Memory B cell (primary cell): ENCODE measurements at places on chromosomes 3 and 15.

DNA sequence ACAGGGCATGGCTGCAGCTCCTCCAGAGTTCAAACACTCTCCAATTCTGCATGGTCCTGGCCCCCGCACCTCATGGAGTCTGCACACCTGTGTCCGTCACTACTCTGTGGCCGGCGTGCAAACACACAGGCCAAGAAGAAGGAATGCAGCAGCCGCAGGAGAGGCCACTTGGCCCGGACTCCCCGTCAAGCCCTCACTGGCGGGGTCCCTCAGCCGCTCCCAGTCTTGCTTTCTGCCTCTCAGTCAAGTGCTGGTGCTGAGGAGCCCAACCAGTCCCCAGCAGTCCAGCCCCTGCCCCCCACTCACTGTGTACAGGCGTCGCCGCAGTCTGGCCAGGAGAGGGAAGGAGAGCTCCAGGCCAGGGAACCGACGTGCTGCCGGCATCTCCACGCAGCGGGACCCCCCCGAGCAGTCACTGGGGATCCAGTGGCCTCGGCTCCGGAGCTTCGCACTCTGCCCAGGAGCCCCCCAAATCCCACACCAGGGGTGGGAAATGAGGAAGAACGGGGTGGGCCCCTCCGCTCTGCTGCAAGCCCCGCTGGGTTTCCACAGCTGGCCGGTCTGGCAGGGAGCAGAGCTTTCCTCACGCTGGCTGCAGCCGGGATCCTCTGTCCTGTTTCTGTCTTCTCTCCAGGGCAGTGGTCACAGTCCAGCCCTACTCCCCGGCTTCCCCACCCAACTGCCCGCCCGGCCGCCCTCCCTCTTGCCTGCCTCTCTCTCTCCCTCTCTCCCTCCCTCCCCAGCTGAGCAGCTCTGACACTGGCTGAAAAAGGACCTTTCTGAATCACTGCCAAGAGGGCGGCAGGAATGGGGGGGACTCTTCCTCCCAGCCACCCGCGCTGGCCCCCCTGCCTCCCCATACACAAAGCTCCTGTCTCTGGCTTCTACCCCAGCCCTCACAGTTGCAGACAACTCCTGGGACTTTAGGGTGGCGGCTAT, 16.0 kb downstream of the TNK2 start:
- no peak for DNase-seq

- no peak for DNase-seq
Observed at GRCh38 chr3:13164893-13165492, 91.8 kb upstream of the IQSEC1 start.

GRCh38 chr3:14374444-14374883, 27.9 kb upstream of the SLC6A6 start:
- no peak for DNase-seq

- no peak for DNase-seq
Observed at GRCh38 chr3:192727032-192727847, at the start of gene FGF12. TSS of gene FGF12 (minus strand) at chr3:192727541.

DNA sequence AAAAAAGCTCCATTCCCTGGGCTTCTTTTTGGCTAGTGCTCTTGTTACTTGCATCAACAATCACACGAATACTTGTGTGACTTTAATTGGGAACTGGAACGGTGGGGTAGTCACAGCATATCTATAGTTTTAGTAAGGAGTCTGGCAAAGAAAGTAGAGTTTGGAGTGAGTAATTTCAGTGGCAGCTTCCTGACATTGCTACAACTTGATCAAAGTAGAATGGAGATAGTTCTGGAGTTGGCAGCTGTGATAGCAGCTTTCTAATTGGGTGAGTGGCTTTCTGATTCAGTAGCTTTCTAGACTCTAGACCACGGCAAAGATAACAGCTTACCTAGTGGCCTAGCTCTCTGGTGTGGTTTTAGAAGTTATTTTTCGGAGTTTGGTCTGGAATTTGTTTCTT, 475.0 kb downstream of the TUSC7 start:
- no peak for DNase-seq

DNA sequence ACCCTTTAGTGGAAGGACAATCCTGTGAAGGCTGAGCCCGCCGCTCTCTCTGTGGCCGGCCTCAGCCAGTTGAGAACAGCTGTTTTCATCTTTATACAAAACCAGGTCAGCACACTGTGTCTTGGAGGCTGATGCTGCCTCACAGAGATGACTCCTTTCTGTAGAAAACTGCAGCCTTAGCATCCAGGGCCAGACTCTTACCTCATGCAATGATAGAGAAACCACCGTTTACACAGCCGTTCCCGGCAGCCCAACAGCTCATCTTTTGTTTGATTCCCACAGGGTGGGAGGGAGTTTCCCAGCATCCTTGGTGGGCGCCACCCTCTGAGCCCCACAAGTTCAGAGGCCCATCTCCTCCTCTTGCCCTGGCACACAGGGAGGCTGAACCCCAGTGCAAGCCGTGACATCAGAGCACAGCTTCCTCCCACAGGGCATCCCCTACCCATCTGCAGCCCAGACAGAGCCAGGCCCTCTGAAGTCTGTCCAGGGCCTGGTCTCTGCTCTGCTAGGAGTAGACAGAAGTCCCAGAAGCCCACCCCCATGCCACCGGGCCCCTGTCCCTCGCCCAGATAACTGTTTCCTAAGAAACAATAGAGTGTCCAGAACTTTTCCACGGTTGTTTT, 105.0 kb downstream of the LRRK1 start:
- DNase-seq = no peak

- DNase-seq = no peak
Observed at GRCh38 chr15:60918234-60918959, 310.7 kb downstream of the RORA start.

DNA sequence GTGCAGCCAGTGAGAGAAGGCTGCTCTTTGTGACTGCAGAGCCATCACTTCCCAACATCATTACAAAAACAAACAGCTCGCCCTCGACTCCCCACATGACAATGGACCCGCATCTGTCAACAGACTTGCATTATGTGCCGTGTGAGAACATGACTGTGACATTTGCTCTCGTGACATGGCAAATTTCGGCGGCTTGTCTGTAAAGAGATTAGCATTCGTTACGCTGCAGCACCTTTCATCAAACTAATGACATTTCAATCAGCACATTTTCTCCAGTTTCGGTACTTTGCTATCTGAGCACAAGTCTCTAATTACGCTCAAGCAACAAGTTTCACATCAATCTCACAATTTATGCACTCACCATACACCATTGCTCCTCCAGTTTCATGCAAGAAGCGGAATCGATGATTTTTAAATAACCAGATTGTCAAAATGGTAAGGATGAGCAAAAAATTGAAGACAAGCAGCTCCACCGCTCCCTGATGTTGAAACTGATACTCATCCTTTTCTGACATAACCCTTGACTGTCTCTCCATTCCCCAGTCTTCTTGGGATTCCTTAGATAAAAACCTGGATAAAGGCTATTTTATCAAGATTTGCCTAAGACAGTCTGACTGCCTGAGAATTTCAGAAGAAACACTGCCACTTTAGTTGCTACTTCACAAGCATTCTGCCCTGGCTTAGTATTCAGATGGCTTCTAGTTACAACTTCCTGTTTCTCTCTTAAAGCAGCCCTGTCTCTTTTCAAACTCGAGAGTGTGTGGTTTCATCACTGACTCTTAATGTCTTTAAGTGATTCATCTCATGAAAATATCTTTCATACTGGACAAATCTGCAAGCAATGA, at the start of gene SLC9A9:
Gene SLC9A9 (minus strand): TSS at position 682 of the 845 bp plus-strand sequence. CDS start 146 bp downstream, at position 536.
- DNase-seq = peak; percentile 12

DNA sequence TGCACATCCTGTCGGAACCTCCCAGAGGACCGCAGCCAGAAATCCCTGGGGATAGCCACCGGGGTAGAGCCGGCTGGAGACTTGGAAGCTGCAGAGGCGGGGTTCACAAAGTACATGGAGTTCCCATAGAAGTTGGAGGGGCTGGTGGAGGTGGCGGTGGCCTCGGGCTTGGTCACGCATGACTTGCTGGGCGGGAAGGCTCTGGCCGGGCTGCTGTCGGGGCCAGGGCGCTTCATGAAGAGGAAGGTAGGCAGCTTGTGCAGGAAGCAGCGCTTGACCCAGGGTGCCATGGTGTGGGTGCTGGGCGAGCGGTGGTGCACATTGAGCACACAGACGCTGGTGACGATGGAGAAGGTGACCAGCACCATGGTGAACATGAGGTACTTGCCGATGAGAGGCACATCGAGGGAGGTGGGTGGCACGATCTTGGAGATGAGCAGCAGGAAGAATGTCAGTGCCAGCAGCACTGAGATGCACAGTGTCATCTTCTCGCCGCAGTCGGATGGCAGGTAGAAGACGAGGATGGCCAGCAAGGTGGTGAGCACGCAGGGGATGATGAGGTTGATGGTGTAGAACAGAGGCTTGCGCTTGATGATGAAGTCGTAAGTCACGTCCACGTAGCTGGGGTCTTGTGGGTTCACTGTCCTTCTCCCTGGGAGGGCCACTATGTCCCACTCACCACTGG, 8.4 kb upstream of the CHRNA3 start:
- DNase-seq = no peak

DNA sequence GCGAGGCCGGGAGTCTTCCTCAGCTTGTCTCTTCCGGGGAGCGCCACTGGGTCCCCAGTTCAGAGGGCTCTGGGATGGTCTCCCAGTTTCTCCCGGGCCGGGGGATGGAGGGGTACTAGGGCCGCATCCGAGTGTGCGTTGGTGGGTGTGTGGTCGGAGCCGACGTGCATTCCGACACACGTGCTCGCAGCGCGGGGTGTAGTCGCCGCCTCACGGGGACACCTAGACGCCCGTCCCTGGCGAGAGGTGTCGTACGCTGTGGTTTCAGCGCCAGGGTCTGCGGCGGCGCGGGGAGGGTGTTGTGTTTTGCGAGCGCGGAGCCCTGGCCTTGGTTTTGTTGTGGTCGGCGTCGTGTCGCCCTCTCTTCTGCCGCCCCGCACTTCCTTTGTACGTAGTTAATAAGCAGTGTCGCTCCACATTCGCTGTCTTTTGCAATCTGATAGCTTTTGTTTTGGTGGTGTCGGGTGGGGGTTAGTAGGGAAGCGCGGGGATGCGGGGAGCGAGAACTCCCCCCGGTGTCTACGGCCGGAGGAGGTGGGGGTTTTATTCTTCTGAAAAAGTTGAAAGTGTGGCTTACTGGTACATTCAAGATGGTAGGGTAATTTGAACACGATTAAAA, 2.2 kb downstream of the IGF1R start:
- DNase-seq = peak; percentile 8

- DNase-seq = no peak
Observed at GRCh38 chr15:81084716-81085115, 49.4 kb upstream of the CFAP161 start.

DNA sequence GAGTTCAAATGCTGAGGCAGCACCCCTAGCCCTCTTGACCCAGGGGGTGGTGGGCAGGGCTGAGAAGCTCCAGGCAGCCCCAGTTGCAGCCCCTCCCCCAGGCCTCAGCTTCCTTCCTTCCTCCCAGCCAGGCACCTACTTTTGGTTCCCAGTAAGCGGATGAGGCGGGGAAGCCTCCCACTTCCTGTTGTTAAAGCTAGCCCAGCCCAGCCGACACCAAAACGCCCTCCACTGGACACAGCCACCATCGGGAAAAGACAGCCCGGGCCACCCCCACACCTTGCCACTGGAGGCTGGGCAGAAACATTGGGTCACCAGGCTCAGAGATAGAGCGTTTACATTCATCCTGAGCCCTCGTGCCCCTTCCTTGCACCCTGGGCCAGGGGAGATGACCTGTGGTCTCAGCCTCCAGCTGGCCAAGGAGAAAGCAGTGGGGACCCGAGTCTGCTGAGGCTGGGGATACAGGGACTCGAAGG, 3.5 kb downstream of the DUSP7 start:
- no peak for DNase-seq

DNA sequence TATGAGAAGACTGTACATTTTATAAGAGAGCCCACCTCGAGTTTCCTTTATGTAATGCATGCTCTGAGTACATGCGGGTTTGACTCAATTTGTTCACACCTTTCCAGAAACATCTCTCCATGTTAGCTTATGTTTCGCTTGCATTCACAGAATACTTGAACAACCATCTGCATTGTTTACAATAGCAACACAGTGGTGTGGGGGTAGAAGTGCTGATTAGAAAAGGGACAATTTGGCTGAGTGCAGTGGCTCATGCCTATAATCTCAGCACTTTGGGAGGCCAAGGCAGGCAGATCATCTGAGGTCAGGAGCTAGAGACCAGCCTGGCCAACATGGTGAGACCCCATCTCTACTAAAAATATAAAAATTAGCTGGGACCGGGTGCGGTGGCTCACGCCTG, 60.9 kb downstream of the NCEH1 start:
- no peak for DNase-seq

DNA sequence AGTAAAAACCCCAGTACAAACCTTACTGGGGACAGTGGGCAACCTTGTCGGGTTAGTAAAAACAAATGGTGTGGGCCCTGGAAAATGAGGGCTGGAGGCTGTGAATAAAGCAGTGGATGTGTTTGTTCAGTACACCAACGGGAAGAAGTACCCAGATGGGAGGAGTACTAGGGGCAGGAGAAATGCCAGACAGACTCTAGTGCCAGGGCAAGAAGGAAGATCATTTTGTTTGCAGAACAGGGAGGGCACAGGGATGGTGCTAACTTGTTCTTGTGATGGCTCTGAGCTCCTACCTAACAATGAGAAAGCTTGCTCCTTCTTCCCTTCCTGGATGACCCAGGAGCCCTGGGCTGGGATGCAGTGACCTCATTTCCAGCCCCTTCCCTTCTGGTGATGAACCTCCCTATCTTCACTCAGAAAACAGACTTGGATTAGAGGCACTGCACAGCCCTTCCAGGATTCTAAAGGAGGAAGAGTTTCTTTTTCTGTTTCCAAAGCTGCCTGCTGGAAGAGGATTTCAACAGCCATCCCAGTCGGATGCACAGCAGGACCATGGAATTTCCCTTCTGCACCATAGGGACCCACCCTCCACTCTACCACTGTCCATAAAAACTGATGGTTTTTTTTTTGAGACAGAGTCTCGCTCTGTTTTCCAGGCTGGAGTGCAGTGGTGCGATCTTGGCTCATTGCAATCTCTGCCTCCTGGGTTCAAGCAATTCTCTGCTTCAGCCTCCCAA, 6.1 kb downstream of the RASSF1 start:
- no peak for DNase-seq

- no peak for DNase-seq
Observed at GRCh38 chr3:57151021-57151449, 14.1 kb downstream of the IL17RD start.

DNA sequence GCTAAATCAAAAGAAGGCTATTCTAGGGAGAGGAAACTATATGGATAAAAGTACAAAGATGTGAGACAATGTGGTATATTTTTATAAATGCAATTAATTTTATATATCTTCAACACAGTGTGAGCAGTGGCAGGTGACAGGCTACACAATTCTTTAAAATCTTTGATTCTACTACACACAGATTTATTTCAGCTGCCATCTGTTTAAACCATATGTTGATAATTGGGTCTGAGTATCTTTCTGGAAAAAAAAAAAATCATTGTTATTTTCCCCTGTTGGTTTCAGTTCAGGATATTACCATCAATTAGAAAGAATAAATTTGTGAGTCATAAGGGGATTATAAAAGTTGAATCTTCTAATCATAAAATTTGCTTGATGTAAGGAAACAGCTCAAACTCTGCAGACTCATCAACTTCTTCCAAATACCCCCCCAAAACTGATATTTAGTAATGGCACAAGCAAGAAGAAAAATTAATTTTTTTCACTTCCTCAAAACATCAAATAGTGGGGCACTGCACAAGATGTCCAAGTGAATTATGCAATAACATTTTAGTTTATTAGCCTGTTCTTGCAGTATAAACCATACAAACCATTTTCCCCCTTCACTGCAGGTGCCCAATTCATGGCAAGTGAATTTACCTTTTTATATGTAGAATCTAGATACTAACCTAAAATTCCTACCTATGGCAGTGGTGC, 12.0 kb downstream of the PIERCE2 start:
- no peak for DNase-seq

- DNase-seq = no peak
Observed at GRCh38 chr3:43015991-43016865, 37.1 kb downstream of the GASK1A start.
